ENCODE measurements at places on chromosomes 1 and 21. TPM values are rescaled to one million over a fixed set of nuclear protein-coding genes. Genes with fewer than 3 reads are reported as not detected.

AMY1A gene
- polyA plus RNA-seq = not detected

SELENBP1 gene
- 54.9 TPM for polyA plus RNA-seq

- DNase-seq = no peak
Observed at GRCh38 chr1:154859151-154859785, 10.8 kb downstream of the KCNN3 start.

DNA sequence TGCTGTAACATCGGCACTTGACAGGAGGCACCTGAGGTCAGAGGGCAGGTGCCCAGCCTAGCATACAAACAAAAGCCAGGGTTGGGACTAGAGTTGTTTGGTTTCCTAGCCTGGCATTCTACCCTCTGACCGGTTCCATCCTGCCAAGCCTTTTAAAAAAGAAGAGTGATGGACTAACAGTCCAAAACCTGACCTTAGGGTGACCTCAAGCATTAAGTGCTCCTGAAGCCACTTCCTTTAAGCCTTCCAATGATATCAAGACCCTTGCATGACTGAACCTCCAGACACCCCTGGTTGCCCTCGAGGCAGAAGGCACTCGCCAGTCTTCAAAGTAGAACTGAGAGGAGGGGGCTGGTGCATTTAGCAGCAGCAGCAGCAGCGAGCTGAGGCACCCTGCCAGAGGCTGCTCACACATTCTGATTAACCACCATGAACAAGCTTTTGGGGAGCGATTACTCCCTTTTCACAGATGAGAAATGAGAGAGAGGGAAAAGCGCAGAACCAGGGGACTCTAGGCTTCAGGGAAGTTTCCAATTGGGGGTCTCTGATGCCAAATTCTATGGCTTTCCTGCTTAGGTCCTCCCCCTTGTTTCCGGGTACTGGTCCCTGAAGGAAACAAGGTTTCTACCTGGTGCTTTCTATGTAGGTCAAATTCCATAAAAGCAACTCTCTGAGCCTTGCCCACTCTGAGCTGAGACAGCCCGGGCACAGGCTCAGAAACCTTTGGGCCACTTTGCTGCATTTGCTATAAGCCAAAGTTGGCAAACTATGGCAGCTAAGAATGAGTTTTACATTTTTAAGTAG, 9.2 kb downstream of the SLC2A1 start:
- DNase-seq = no peak

- DNase-seq = peak; percentile 86
Observed at GRCh38 chr1:86380257-86380861, 15.8 kb downstream of the ODF2L start.

DNA sequence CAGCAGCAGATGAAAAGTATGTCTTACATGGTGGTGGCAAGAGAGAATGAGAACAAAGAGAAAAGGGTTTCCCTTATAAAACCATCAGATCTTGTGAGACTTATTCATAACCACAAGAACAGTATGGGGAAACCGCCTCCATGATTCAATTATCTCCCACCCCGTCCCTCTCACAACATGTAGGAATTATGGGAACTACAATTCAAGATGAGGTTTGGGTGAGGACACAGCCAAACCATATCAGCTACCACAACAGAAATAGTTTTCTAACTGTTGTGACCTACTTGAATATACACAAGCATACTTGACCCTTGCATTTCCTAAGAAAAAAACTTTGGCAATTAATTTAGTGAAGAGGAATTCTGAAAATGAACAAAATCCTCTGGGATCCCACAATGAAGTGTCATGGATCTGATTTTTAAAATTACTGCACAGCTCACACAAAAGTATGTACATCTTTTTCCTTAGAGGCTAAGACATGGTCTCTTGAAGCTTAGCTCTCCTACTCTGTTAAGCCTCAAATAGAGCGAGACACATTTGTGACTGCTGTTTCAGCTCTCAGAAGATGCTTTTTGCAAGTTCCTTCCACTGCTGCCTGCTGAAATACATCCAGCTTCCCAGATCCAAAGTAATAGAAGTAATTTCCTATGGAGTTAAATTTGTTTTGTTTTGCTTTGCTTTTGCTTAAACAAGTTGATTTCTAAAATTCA, 265.8 kb downstream of the DPYD start:
- no peak for DNase-seq

DNA sequence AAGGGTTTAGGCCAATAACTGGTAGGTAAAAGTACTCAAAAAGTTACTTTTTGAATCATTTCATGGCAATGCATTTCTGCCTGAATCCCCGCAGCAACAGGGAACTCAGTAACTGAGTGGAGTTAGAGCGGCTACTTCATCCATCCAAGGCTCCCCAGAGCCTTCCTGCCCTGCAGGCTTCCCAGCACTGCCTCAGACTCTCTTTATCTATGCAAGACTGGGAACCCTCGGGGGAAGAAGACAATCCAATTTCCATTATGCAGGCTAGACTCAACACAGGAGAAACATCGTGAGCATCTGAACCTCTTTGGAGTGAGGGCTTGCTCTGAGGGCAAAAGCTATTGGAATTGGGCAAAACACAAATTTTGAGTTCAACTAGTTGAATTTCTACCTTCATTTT, 23.1 kb downstream of the ZMYND12 start:
- DNase-seq = no peak

All from IMR-90 (cell line).